ENCODE measurements at places on chromosomes 13 and 19.
A peak's percentile ranks its signal among the peaks of the same experiment; 100 is the strongest.

- no peak for DNase-seq
These were observed 327.4 kb upstream of the ZNF507 start for GRCh38 chr19:32018014-32018413.

DNA sequence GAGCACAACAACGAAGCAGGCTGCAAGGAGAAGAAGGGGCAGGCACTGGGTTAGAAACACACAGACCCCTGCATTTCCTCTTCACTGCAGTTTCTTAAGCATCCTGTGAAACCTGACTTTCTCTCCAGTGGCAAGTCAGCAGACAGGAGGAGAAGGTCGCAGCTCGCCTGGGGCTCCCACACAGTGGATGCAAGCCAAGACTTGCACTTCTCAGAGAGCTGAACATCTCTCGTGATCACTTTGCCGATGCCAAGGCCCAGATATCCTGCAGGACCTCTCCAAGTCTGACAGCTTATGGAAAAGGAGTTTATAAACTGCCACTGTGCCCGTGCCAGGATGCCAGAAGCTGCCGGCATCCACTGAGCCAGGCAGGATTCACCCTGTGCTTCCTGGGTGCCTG is 18.4 kb downstream of the TMEM272 start:
- DNase-seq, result peak; percentile 70

- no peak for DNase-seq
These were observed 84.8 kb downstream of the ING1 start for GRCh38 chr13:110798081-110798994.

- no peak for DNase-seq
These were observed 100.5 kb upstream of the TEX29 start for GRCh38 chr13:111219950-111220349.

DNA sequence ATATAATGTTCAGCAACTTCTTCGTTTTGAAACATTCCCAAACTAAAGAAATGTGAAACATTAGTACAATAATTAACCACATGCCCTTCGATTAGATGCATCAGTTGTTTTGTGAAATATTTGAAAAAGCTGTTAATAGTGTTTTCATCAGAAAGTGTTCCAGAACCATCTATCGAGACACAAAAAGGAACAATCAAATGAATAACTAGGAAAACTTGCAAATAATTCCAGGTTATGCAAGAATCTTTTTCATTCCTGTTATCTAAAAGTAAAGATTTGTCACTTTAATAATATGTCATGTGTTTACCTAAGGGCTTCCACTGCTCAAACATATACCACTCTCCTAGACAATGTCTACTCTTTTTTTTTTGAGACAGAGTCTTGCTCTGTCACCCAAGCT is 904.2 kb upstream of the MIR17HG start:
- no peak for DNase-seq

GRCh38 chr19:51418707-51419106 is 1.3 kb upstream of the SIGLEC10 start:
- DNase-seq, result no peak

GRCh38 chr19:52991484-52991883 is 22.2 kb upstream of the ERVV-1 start:
- no peak for DNase-seq

- DNase-seq, result peak; percentile 39
These were observed 25.1 kb downstream of the TMPRSS9 start for GRCh38 chr19:2385053-2385721.

DNA sequence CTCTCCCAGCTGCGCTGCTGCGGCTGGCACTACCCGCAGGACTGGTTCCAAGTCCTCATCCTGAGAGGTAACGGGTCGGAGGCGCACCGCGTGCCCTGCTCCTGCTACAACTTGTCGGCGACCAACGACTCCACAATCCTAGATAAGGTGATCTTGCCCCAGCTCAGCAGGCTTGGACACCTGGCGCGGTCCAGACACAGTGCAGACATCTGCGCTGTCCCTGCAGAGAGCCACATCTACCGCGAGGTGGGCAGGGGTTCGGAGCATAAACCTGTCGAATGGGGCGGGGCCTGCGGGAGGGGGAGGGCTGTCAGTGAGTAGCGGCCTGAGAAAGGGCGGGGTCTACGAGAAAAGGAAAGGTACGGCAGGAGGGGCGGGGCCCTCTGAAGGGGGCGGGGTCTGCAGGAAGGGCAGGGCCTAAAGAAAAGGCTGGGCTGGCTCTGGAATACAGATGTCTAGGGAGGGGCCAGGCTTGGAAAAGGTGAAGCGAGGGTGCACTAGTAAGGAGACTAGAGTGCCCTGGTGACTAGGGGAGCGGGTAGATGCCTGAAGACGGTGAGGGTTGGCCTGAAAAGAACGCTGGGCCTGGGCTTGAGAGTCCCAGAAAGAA is 3.6 kb downstream of the CD37 start:
- peak; percentile 80 for DNase-seq

DNA sequence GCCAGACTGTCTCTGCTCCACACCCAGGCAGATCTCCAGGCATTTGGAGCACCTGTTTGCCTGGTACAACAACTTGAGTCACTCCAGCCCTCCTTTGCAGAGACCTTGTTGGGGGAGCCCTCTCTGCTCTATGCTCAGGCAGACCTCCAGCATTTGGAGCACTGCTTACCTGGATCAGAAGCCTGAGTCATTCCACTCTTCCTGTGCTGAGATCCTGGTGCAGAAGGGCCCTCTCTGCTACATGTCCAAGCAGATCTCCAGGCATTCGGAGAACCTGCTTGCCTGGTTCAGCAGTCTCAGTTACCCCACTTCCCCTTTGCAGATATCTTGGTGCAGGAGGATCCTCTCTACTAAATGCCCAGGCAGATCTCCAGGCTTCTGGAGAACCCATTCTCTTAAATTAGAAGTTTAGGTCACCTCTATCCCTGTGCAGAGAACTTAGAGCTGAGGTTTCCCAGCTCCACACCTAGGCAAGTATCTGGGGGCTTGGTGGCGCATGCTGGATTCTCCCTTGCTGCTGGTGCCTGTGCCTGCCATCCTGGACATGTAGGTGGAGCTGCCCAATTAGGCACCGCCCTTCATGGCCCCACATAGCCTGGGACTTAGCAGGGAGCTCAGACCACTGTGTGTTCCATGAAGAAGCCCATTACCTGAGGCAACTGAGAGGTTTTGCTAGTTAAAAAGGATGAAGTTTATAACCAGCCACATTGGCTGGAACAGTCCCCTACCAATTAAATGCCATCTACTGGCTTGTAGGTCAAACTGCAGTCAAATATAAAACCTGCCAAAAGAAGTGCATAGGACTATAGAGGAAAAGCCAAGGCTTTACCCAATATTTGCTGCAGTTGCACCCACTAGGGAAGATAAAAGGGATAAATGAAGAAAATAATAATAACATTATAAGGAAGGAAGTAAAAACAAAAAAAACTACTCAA is 97.6 kb upstream of the SLITRK6 start:
- DNase-seq, result no peak

DNA sequence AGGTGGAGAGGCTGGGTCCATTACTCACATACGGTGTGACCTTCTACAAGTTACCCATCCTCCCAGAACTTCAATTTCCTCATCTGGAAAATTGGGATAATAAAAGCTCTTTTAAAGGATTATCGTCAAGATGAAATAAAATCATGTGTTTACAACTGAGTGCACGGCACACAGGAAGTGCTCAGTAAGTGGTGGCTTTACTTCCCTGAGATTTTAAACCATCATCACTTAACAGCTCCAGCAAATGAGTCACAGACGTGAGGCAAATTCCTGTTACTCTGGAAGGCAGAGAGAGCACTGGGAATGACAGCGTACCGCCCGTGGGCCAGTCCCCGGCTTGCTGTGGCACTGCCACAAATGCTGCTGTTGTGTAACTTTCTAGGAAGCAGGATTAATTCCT is 64.1 kb downstream of the MRPL57 start:
- no peak for DNase-seq

DNA sequence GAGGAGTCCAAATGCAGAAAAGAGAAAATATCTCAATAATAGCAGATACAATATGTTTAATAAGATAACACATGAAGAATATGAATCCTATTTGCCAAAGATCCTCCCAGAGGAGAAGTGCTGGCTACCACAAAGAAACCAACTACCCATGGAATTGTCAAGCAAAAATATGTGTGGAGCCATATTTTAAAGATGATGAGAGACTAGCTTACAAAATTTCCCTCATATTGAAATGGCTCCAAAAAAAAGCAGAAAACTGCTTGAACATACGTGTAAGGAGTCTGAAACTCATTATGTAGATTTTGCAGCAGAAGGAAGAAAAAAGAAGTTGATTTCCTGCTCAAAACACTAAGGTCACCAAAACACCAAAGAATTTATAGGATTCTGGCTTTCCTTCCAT is 94.2 kb downstream of the USP12 start:
- DNase-seq, result no peak

DNA sequence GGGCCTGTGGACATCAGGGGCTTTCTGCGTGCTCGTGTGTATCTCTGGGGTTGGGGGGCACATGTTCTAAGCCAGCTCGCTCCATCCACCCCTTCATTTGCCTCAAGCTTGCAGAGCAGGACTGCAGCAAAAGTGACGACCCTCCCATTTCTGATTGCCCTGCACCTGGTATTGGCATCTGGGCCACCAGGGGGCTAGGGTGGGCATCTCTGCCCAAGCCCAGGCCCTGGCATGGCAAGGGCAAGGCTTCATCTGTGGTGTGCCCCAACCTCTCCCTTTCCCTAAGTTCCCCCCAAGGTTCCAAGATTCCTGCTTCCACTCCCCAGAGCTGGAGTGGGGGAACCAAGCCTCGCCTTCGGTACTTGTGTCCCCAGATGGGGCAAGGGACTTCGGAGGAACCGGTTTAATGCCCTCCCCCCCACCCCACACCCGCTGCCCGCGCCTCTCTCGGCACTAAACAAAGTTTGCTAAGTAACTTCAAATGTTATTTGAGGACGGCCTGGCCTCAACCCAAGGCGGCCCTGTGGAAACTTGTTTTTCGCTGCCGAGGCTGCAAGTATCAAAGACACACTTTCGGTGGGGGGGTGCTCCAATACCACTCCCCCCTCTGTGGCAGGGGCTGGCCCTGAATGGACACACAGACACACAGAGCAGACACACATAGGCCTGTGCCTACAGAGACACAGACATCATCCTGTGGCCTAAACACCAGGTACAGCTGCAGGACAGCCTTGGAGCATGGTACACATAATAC is 12.2 kb downstream of the NFIX start:
- DNase-seq, result peak; percentile 75

Measured in testis (tissue), 5 donors.